ENCODE measurements at places on chromosomes 16 and 17.

DNA sequence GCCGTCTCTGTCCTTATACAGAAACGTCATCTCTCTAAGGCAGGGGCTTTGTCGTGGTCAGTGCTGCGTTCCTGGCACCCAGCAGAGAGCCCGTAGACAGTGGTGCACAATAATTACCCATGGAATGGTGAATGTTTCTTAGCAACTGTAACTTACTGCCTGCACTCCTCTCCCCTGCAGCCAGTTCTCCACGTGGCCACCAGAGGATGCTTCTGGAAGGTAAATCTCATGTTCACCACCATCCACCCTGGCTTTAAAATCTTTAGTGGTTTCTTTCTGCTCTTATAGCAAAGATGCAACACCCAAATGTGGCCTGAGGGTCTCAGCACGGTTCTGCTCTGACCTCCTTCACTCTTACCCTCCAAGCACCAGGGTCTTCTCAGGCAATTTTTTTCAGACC lies 150.8 kb downstream of the GRIN2A start:
- H3K27me3 ChIP-seq = peaks cover 25% of the 10 kb centered on the region
- H3K27ac ChIP-seq = no peak overlapping the region
- DNase-seq = no peak

DNA sequence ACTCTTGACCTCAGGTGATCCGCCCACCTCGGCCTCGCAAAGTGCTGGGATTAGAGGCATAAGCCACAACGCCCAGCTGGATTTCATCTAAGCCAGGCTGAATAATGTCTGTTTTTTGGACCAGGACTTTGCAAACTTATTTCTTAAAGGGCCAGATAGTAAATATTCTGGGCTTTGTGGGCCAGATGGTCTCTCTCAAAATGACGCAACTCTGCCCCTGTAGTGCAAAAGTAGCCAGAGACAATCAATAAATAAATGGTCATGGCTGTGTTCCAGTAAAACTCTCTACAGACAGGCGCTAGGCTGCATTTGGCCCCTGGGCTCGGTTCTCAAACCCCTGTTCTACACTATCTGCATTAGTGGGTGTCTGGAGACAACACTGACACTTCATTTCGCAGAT lies 121.9 kb upstream of the CDH13 start:
- H3K36me3 ChIP-seq = no peaks in the 10 kb centered on the region
- no peak overlapping the region for H3K27ac ChIP-seq
- H3K27me3 ChIP-seq = peaks cover 19% of the 10 kb centered on the region
- peaks cover 5% of the 10 kb centered on the region for H3K4me1 ChIP-seq
- no peak overlapping the region for H3K4me3 ChIP-seq
- no peak for DNase-seq

DNA sequence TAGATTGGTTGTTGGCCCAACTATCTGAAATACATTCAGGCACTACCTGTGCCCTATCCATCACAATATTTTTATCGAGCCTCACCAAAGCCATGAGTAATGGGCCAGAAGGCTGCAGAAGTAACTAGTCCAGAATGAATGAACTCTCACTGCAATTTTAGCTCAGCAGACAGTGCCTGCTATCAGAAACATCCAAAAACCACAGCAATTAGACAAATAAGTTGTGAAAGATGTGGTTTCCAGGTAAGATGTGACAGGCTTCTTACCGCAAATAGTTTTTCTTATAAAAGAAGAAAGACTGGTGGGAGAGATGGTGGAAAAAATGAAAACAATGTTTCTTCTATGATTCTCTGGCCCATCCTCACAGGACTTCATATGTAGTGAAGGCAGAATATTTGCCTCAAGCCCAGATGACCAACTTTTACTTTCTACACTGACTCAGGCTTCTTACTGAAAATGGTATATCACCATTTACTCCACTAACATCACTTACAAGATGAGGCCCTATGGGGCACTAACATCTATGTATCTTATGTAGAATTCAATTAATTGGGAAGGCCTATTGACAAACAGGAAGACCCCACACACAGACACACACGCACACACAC lies 9.8 kb upstream of the RFFL start:
- H3K36me3 ChIP-seq = no peaks in the 10 kb centered on the region
- no peak for DNase-seq
- H3K27me3 ChIP-seq = no peaks in the 10 kb centered on the region
- H3K4me1 ChIP-seq = peaks cover 47% of the 10 kb centered on the region

- peaks cover 8% of the 10 kb centered on the region for H3K27me3 ChIP-seq
- H3K36me3 ChIP-seq = no peaks in the 10 kb centered on the region
- peak; percentile 83 for DNase-seq
These were observed at the start of gene TMEM107 for GRCh38 chr17:8176197-8176940. Gene TMEM107, minus strand, starts transcription at chr17:8176380. Its CDS starts 94 bp downstream, at chr17:8176286.

- no peak for DNase-seq
- H3K27ac ChIP-seq = no peak overlapping the region
- no peak overlapping the region for H3K4me3 ChIP-seq
- H3K4me1 ChIP-seq = peaks cover 7% of the 10 kb centered on the region
- H3K27me3 ChIP-seq = peaks cover 10% of the 10 kb centered on the region
- H3K36me3 ChIP-seq = peaks cover 14% of the 10 kb centered on the region
These were observed 18.3 kb downstream of the COQ7 start for GRCh38 chr16:19085679-19086200.

DNA sequence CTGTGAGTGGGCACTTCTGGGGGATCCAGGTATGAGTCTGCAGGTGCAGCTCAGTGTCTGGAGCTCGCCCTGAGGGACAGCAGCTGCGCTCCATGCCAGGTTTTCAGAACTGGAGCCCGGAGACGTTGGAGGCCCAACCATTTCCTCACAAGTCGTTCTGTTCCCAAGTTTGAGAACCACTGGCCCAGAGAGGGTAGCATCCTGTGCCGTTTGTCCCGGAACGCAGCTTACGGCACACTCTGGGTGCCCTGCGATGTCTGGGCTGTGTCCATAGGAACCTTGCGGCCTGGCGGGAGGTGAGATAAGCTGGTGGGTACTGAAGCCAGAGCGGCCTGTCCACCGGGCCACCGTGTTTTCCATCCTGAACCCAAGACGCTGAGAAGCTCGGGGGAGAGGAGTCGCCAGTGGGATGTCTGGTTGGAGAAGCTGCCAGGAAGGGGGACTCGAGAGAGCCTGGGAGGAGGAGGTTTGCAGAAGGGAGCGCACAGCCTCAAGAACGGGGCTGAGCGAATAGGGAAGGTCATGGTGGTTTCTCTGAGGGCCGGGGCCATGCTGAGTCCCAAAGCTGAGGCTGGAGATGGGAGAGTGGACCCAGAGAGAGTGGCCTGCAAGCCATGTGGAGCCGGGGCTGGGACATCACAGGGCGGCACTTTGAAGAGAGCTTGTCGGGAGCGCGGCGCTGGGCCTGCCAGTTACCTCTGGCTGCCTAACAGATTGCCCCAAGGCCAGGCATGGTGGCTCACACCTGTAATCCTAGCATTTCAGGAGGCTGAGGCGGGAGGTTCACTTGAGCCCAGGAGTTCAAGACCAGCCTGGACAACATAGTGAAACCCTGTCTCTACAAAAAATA lies 211.0 kb upstream of the GSE1 start:
- H3K4me1 ChIP-seq = peaks cover 4% of the 10 kb centered on the region
- H3K36me3 ChIP-seq = no peaks in the 10 kb centered on the region
- no peak for DNase-seq

Data from neural crest cell (in vitro differentiated cells).